ENCODE measurements at places on chromosomes 5 and 9. TPM values are rescaled to one million over a fixed set of nuclear protein-coding genes. Genes with fewer than 3 reads are reported as not detected.

DNA sequence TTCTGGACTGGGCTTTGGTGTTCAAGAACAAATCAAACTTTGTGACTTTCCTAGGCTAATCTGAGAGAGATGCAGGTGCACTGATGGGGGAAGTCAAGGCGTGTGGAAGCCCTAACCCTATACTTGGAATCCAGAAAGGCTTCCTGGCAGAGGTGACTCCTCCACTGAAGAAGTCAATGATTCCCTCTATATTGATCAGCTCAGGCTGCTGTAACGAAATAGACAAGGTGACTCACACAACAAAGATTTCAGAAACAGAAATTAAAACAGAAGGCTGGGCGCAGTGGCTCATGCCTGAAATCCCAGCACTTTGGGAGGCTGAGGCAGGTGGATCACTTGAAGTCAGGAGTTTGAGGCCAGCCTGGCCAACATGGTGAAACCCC lies 69.6 kb upstream of the GGTA1 start:
- DNase-seq: no peak

DNA sequence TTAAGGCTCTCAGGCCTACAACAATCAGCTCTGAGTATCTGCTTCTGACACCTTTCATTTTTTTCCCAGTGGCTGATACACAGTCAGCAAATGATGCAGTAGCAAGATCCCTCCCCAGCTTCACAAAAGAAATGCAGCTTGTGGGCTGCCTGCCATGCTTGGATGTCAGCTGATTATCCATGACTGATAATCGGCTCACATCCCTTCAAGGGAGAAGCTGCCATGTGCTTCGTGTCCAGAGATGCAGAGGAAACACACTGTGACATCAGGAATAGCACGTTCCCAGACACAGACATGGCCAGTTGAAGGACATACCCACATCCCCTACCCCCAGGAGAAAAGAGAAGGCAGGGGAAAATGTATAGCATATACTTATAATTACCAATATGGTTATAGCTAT lies 27.9 kb downstream of the TMEM215 start:
- DNase-seq: no peak

The SPARC gene
- total RNA-seq: 5,536 TPM

The STING1 gene
- total RNA-seq: 20.0 TPM

DNA sequence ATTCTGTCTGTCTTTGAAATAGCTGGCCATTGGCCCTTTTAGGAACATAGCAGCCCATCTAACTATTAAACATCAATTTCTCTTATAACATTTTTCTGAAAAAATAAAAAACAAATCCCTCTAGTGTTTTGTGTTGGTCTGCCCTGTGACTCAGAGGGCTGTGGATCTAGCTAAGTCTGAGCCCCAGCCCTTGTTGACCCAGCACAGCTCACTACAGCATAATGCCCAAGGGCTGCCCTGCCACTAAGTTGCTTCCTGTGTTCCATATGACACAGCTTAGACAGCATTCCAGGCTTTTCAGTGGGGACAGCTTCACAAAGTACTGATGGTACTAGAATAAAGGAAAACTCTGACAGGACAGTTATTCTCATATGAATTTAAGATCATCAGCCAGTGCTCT lies 136.0 kb downstream of the SCAMP1 start:
- no peak for DNase-seq

GRCh38 chr5:139232147-139232724 lies 34.1 kb upstream of the SIL1 start:
- DNase-seq: no peak

The CATSPER3 gene
- not detected for total RNA-seq

GRCh38 chr5:141994511-141995136 lies 18.2 kb downstream of the GNPDA1 start:
- no peak for DNase-seq

All from urinary bladder (tissue), 4 donors.